Effector CD8-positive, alpha-beta T cell (primary cell): ENCODE measurements at places on chromosomes 16 and 17.

- no peak for DNase-seq
These were observed 198.0 kb downstream of the XYLT1 start for GRCh38 chr16:17272716-17273115.

- no peak for DNase-seq
These were observed at the start of gene MIF4GD for GRCh38 chr17:75270966-75271232. Gene MIF4GD (minus strand): TSS chr17:75271231. CDS start chr17:75270195, 1,036 bp downstream.

DNA sequence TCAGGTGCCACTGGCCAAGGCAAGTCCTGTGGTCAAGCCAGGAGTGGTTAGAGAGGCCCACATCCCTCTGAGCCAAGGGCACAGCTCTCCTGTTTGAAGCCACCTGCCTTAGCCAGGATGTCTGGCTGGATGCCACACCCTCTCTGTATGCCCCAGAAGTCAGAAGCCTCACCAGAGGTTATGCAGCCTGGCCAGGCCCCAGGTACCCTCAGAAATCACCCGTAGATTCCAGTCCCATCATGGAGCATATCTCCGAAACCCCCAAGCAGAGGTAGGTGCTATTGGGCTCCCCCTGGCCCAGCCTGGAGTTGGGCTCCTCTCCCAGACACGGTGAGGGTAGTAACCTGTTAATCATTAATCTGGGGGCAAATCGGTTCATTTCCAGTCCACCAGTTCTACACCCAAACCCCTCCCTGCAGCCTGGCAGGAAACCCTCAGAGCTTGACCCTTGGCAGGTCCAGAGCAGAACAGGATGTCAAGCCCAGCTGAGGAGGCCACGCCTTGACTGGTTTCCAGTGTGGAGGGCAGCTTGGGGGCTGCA lies 60.6 kb upstream of the TMEM97 start:
- no peak for DNase-seq

DNA sequence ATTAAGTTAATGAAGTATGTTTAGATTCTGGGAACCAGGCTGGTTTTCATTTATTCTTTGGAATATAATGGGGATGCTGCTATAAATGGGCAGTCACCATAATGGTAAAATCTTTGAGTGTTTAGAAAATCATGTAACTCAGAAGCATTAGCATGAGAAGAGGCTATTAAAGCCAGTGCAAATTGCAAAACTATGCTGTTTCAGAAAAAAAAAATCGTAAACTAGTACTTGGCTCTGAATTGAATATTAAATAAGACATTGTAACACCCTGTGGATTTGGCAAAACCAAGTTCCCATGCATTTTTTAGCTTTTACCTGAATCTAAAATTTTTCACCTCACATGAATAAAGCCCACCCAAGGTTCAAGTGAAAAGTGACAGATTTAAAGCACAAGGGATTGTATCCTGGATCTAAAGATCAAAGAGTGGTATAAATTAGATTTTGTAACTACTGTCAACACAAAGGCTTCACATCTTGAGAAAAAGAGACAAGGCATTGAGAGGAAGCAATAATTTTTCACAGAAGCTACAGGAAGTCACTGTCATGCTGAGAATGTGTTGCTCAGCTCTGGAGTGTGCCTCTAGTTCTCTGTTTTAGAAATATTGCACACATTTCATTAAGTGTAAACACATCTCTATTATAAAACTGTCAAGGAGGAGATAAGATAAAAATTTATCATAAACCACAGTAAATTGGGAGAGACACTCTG lies 142.2 kb downstream of the ABCA8 start:
- DNase-seq, result no peak

GRCh38 chr17:78901806-78902205 lies 1.2 kb downstream of the CEP295NL start:
- no peak for DNase-seq

DNA sequence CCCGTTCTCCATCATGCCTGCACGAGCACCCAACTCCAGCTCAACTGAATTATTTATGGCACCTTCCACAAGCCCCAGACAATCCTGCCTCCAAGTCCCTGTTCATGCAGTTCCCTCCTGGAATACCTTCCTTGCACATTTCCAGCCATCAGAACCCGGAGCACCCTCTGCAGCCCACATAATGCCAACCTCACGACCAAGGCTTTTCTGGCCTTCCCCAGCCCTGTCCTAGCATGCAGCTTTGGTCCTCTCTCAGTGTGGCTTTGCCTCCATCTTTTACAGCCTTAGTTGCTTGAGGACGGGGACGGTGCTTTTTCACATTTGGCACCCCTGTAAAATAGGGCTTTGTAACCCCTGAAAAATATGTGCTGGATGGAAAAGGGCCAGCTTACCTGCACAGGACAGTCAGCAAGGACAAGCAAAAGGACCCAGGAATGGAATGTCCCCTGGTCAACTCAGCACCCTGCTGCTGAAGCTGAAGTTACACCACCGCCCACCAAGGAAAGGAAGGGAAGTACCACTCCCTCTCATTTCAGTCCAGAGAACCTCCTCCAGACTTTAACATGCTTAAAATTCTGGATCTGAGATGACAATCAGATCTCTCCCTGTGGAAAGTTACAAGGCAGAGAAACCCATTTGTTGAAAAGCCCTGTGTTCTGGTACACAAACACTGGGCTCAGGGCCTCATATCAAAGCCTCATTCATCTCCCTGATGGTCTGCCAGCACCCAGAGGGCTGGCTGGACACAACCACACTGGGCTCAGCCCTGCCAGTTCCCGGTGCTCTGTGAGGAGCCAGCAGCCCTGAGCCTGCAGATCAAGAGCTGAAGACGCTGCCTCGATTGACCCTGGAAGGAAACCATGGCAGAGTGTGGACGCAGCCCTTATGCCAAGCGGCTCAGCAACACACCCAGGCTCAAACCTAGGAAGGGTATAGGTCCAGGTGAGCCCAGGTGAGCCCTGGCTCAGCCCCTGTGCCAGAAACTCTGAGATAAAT lies 2.9 kb downstream of the SLC39A11 start:
- no peak for DNase-seq

DNA sequence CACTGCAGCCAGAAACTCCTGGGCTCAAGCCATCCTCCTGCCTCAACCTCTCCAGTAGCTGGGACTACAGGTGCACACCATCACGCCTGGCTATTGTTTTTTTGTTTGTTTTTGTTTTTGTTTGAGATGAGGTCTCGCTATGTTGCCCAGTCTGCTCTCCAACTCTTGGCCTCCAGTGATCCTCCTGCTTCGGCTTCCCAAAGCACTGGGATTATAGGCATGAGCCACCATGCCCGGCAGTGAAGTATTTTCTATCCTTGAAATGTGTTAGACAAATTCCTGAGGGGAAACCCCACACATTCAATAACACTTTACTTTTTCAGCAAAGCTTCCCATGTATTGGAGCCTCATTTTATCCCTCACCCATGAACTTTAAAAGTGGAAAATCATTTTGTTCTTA lies 81.2 kb upstream of the KIFC3 start:
- DNase-seq, result no peak

DNA sequence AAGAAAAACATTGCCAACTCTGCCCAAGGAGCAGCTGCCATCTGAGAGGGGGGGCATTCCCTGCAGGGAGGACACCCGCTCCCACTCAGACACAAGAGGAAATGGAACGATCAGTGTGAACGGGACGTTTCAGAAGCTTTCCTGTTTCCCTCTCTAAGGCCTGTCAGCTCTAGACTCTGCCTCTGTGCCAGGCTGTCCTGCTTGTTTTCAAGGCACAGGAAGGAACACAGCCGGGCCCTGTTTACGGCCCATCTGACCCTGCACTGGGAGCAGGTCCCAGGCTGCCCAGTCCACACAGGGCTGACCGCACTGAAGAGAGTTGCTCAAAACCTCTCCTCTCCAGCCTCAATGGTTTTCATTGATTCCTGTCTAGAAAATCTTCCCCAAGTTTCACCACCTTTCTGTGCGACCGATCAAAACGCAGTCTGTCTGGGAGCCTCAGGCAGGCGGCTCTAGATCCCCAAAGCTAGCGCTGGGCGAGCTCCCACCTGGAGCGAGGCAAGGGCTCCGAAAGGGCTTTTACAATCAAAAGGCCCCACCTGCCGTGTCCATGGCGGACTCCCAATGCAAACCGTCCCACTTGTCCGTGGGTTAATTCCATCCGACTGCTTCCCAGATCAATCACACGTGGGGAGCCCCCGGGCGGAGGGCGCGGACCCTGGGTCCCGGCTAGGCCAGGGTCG lies 1.5 kb downstream of the PIEZO1 start:
- DNase-seq, result no peak

DNA sequence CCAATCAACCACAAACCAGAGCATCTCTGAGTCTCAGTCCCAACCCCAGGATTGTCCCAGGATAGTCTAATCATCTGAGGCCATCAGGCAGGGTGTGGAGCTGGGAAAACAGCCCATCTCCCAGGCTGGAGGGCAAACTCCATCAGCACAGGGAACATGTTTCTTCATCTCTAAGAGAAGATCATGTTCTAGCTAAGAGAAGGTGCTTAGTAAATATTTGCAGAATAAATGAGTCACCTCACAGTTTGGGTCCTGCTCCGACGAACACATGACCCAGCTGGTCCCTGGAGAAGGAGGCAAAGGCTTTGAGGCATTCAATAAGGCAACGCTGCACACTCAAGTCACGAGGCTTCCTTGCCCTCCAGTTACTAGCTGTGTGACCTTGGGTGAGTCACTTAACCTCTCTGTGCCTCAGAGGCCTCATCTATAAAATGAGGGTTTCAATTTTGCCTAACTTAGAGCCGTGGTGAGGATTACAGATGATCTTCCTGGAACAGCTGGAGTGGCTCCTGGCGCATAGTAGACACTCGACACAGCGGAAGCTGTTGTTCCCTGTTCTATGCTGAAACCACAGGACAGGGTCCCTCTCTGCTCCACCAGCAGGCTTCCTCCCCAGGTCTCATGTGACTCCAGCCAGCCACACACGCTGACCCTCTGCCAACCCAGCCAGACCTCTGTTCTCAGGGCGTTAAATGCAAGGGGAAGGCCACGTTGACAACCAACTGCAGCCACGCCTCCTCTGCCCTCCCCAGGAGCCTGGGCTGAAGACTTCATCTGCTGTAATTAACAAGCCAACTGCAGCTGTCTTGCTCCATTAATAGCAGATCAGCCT lies 10.3 kb upstream of the RPL38 start:
- no peak for DNase-seq

- no peak for DNase-seq
These were observed 4.3 kb upstream of the HEATR6 start for GRCh38 chr17:60082946-60083471.

- DNase-seq, result no peak
These were observed 2.4 kb downstream of the DOK4 start for GRCh38 chr16:57483725-57484514.

GRCh38 chr16:35574454-35575431 lies 2115.3 kb downstream of the TP53TG3F start:
- DNase-seq, result no peak

GRCh38 chr17:42682722-42683403 lies 532 bp downstream of the CNTNAP1 start:
- no peak for DNase-seq

- peak; percentile 52 for DNase-seq
These were observed 19.5 kb downstream of the ATP2A3 start for GRCh38 chr17:3944485-3945388.

GRCh38 chr17:11081342-11081741 lies 159.7 kb upstream of the SHISA6 start:
- no peak for DNase-seq

DNA sequence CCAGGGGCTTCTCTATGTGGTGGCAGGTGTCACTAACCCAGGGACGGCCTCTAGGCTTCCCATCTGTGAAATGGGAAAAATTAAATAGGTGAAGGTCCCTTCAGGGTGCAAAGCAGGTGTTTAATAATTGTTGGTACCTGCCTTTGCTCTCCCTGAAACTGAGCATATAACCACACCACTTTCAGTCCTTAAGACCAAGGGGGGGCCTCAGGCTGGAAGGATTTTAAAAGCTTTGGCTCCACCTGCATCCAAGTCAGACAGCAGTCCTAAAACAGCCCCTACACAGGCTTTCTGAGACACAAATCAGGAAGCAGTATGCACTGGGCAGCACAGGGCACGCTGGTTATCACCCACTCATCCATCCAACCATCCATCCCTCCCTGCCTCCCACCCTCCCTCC lies 55.0 kb downstream of the TK2 start:
- no peak for DNase-seq

DNA sequence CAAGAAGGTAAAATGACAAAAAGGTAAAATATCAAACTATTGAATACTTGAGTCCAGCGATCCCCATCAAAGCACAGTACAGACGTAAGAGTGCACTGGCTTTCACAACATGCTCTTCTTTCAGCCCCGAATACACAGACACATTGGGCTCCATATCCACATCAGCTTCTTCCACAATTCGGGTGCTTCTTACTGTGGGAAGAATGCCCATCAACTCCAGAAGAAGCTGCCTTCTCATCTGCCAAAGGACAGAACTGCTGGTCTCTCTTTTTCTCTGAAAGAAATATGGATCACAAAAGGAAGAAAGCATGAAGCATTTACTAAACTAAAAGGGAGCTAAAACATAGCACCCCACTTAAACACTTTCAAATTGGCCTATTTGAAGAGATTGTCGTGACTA lies 20.4 kb downstream of the INTS2 start:
- no peak for DNase-seq
